Activated gamma-delta T cell treated with anti-CD3 and anti-CD28 coated beads, Interleukin-2, amount 50 U/mL, for 16 hours (primary cell): ENCODE measurements at places on chromosomes 1 and 21.
A peak's percentile ranks its signal among the peaks of the same experiment; 100 is the strongest.

- DNase-seq = no peak
Observed at GRCh38 chr1:56212143-56212542, 367.2 kb downstream of the PLPP3 start.

DNA sequence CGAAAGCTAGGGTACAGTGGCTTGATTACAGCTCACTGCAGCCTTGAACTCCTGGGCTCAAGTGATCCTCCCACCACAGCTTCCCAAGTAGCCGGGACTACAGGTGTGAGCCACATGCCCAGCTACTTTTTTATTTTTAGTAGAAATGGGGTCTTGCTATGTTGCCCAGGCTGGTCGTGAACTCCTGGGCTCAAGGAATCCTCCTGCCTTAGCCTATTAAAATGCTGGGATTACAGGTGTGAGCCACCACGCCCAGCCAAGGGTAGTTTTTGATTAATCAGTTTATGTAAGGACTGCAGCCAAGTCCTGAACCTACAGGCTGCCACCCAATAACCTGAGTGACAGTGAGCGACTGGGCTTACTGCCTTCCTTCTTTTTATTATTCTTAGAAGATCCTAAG, 88.3 kb downstream of the PIK3R3 start:
- DNase-seq = no peak

DNA sequence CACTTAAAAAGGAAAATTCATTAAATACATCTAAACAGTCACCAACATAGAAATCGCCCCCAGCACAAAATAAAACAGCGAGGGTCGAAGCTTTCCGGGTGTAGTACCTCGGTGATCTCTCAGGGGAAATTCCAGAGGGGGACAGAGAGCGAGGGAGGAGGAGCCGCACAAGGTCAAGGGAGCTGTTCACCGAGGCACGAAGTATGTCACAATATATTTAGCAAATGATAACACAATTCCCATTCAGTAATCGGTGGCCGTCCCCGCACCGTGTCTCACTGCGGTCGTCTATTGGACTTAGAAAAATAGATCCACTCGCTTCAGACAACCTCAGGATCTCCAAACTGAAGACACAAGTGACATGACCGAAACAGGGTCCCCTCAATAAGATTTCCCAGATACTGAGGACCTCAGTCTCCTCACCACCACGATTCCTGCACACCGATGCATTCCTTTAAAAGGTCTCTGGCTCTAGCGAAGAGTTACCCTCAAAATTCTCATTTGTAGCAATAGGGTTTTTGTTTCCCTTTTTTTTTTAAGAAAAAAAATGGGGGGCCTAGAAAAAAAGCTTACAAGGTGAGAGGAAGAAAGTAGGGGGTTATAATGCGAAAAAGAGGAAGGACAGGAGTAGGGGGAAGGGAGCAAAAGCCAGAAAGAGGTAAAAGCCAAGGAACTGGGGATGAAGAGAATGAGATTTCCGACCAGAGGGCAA, 1.1 kb downstream of the LPGAT1 start:
- no peak for DNase-seq

GRCh38 chr21:39377444-39378050, 28.7 kb upstream of the HMGN1 start:
- DNase-seq = no peak

- DNase-seq = no peak
Observed at GRCh38 chr1:65890201-65890843, 97.6 kb downstream of the PDE4B start.

GRCh38 chr1:157700732-157701131, at the start of gene FCRL3:
FCRL3 (minus strand) TSS chr1:157700769; CDS start chr1:157700489, 280 bp downstream.
- no peak for DNase-seq

- DNase-seq = no peak
Observed at GRCh38 chr1:59766227-59766855, 48.4 kb upstream of the HOOK1 start.

GRCh38 chr1:163196449-163196787, 6.3 kb downstream of the RGS5 start:
- DNase-seq = no peak

GRCh38 chr1:147773215-147773715, 12.9 kb upstream of the GJA5 start:
- DNase-seq = no peak

- no peak for DNase-seq
Observed at GRCh38 chr1:205928317-205928716, 14.9 kb downstream of the SLC26A9 start.

- DNase-seq = no peak
Observed at GRCh38 chr21:42349420-42350317, 1.1 kb downstream of the TFF2 start.

DNA sequence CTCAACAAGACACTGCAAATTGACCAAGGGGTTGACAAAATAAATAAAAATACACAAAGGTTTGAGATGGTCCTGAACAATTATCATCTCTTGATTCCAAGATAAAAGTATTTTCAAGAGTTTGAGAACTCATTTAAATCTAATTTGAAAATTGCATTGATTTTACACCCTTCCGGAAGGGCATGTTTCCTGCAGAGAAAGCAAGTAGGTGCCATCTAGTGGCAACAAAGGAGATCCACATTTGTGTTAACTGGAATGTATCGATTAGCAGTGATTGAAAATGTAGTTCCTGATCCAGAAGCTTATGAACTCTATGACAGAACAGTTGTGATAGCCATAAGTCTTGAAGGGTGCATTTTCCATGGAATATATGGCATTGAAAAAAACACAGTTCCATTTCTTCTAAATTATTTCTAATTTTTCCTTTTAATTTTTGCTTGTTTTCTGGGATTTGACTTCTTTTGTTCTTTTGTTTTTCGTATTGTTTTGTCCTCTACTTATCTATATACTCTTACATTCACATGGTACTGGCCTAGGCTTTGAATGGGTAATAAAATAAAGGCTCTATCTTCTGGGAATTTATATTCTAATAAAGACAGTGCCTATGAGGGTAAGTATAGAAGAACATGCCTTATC, 143.7 kb downstream of the DNM3 start:
- DNase-seq = no peak

- no peak for DNase-seq
Observed at GRCh38 chr1:1099506-1100183, 16.2 kb downstream of the C1orf159 start.

DNA sequence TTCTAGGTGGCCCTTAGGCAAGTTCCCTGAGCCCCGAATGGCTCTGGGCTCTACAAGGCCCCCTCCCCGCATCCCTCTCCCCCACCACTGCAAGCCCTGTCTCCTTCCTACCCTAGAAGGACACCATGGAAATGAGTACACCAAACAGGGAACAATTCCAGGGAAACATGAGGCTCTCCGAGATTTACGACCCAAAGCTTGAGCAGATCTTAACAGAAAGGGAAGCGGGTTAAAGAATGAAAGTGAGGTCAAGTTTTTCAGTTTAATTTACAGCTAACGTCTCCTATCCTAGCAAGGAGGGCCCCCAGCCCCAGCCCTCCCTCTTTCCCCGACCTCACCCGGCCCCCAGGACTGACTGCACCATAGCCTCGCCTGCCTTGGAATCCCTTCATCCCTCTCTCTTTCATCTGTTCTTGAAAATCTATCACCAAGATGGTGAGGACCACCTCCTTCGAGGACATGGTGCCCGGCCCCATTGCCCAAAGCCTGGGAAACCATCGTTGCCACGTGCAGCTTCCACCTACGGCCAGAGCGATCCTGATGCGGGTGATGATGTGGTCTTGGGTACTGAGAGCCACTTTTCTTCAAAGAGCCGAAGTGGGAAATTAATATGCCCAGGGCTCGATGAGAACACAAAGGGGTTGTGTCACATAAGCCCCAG, 30.5 kb downstream of the SIM2 start:
- DNase-seq = no peak

DNA sequence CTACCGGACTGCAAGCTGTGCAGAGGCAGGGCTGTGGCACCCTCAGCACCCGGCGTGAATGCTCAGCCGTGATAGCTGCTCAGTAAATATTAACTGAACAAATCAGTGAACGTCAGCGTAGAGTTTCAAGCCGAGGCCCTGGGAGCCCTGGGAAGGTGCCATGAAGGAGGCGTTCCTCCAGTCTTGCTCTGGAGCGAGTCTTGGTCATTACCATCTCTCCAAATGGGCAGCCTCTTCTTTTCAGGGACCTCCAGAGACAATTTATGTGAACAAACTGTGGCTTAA, 449.2 kb downstream of the CAMTA1 start:
- DNase-seq = no peak

GRCh38 chr1:191707288-191707687, 451.0 kb upstream of the RGS18 start:
- no peak for DNase-seq

DNA sequence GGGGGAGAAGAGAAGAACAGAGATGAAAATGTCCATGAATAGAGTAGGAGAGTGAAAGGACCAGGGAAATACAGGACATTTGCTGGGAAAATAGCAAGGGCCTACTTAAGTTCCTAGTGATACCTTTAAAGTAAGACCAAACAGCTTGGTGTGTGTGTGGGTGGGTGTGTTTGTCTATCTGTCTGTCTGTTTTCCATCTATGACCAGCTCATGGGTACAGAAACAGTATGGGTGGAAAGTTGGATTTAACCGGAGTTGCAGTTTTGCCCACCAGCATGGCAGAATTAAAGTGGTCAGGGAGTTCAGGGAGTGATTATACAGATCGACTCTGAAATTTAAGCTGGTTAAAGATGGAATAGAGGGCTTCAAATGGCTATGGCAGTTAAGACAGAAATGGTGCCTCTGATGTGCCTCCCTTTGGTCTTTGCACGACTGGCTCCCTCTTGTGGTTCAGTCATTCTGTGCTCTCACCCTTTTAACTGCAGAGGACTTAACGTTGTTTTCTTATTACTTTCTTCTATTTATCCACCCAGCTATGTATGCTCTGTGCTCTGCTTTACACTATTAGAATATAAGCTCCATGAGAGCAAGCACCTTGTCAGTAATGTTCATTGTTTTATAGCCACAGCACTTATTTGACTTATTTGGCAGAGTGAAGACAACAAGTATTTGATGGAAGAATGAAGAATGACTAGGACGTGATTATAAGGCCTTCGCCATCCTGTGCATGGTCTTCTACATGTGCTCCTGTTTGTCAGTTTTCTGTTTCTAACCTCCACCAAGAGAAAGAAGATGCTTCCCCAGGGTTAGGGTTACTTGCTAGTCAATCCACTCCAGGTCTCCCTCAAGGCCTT, 72.7 kb upstream of the AK4 start:
- DNase-seq = peak; percentile 43

DNA sequence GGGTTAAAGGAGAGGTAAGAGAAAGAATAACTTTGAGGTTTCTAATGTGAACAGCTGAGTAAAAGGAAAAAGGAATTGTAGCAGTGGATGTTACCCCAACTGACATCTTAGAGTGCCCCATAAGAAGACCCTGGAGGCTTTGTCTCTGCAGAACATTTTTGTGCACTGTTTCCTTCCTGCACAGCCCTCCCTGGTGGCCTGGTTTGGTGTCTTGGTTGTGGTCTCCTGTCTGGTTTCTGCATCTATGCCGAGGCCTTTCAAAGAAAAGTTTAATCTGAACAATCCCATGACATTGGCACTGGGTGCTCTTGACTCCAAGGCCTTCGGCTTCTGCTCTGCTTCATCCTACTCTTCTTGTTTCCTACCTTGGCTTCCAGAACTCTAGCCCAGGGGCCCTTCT, 57.8 kb downstream of the RHOU start:
- DNase-seq = no peak

- DNase-seq = no peak
Observed at GRCh38 chr1:147515045-147515869, 26.0 kb upstream of the BCL9 start.

DNA sequence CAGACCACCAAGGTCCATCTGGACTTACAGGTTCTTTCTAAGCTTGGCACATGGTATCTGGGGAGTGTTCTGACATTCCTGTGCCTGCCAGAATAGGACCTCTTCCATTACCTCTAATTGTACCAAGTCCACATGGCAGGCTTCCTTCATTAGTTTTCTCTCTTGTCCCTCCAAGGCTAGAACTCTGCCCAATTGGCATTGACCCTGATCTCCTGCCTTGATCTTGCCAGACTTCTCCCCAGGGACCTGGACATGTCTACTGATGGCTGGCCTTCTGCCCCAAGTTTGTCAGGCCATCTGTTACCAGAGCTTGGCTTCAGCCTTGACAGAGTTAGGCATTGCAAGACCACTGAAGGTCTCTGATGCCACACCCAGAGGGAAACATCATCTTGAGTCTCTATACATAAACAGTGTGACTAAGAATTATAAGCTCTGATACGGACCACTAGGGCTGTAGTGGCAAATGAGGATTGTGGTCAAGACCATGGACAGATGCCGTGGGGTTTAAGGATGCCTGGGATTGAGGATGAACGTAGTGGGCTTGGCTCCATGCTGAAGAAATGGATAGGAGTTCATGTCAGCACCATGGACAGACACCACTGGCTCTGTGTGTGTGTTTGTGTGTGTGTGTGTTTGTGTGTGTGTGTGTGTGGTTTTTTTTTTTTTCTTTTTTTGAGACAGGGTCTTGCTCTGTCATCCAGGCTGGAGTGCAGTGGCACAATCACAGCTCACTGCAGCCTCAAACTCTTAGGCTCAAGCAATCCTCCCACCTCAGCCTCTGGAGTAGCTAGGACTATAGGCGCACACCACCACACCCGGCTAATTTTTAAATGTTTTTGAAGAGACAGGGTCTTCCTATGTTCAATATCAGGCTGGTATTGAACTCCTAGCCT, 19.5 kb upstream of the PSMB2 start:
- no peak for DNase-seq

GRCh38 chr1:212147581-212148033, 112.1 kb downstream of the DTL start:
- no peak for DNase-seq

- no peak for DNase-seq
Observed at GRCh38 chr1:111568160-111568647, 51.4 kb upstream of the RAP1A start.

- DNase-seq = no peak
Observed at GRCh38 chr1:7454052-7454815, 316.9 kb upstream of the VAMP3 start.

- no peak for DNase-seq
Observed at GRCh38 chr1:205800427-205800826, 12.6 kb downstream of the SLC41A1 start.

- DNase-seq = no peak
Observed at GRCh38 chr1:109523706-109524105, 14.2 kb upstream of the AMIGO1 start.

DNA sequence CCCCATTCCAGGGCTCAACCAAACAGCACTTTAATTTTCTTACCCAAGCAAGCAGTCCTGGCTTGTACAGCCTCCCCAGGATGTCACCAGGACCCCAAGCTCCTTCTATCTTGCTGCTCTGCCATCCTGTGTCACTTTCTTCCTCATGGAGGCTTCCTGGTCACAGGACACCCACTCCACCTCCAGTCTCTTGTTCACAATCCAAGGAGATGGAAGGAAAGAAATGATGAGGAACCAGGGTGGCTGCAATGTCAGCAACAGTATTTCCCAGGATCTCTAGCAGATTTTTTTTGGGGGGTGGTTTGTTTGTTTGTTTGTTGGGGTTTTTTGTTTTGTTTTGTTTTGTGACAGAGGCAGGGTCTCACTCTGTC, 58.9 kb downstream of the RIPK4 start:
- no peak for DNase-seq

GRCh38 chr1:163565166-163565565, 243.4 kb downstream of the NUF2 start:
- DNase-seq = no peak

DNA sequence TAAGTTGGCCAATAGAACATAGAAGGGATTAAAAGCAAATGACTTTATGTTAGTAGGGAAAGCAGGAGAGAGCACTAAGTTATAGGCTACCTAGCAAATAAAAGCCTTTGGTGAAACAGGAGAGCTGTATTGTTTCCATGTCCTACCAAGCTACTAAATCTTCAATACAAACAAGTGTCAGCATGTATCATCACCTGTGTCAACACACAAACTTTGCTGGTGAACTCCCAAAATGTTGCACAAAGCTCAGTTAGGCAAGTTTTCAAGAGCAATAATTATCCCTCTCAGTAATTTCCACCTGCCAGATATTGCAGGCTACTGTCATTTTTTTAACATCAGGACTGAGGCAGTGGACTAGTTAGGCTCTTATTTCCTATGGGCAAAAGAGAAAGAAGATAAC, 77.7 kb upstream of the ADAM30 start:
- DNase-seq = no peak
